Vagina (tissue), 2 donors: ENCODE measurements at places on chromosomes 4 and X. TPM values are rescaled to one million over a fixed set of nuclear protein-coding genes. Genes with fewer than 3 reads are reported as not detected.

DNA sequence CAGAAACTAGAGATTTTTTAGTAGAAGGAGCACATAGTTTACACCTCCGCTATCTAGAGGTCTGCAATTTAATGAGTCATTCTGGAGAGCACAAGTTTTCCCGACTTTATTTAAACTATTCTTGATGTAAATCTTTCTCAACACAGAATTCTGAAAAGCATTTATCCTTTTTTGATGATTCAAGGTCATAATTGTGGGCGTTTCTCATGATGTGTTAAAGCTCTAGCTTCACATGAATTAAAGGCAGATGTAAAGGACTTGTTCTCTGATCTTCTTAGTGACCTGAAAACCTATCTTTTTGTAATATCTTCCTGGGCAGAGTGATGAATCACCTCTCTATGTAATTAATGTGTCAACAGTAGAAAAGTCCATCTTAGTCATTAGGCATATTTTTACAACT lies 128.8 kb downstream of the COMMD8 start:
- no peak for DNase-seq
- no peaks in the 10 kb centered on the region for H3K4me1 ChIP-seq
- H3K27ac ChIP-seq, result no peak overlapping the region

- H3K27me3 ChIP-seq, result no peaks in the 10 kb centered on the region
- no peak overlapping the region for H3K4me3 ChIP-seq
- no peaks in the 10 kb centered on the region for H3K4me1 ChIP-seq
- DNase-seq, result no peak
- H3K27ac ChIP-seq, result no peak overlapping the region
- no peaks in the 10 kb centered on the region for H3K36me3 ChIP-seq
Measured at GRCh38 chr4:176034499-176034898, 31.1 kb upstream of the WDR17 start.

DNA sequence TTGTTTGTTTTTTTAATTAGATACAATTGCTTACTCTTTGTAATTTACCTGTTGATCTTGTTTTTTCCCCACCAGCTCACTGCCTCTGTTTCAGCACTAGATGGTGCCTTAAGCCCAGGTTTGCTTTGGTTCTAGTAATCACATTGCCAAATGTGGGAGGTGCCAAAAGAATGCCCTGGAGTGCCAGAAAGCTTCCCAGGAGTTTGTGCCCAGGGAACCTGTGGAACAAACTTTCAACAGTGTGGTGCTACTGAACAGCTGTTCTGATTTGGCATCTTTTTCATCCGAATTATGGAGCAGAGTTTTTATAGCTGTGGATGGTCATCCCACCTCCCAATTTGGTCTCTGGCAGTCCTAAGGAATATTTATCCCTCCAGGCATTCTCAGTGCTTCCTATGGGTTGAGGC lies 1000.7 kb downstream of the STIM2 start:
- H3K36me3 ChIP-seq, result no peaks in the 10 kb centered on the region
- H3K27ac ChIP-seq, result no peak overlapping the region
- no peak for DNase-seq
- no peaks in the 10 kb centered on the region for H3K27me3 ChIP-seq
- H3K4me3 ChIP-seq, result no peak overlapping the region
- H3K4me1 ChIP-seq, result no peaks in the 10 kb centered on the region

- H3K27me3 ChIP-seq, result no peaks in the 10 kb centered on the region
- no peak overlapping the region for H3K27ac ChIP-seq
- H3K4me3 ChIP-seq, result no peak overlapping the region
Measured at GRCh38 chr4:150007512-150007911, 70.7 kb upstream of the DCLK2 start.

- H3K27me3 ChIP-seq, result no peaks in the 10 kb centered on the region
- H3K27ac ChIP-seq, result no peak overlapping the region
- H3K4me3 ChIP-seq, result no peak overlapping the region
- H3K36me3 ChIP-seq, result no peaks in the 10 kb centered on the region
- H3K4me1 ChIP-seq, result no peaks in the 10 kb centered on the region
Measured at GRCh38 chr4:77903186-77903585, 40.6 kb downstream of the MRPL1 start.

GRCh38 chr4:40168070-40168469 lies 28.8 kb upstream of the RHOH start:
- no peak for DNase-seq
- no peaks in the 10 kb centered on the region for H3K36me3 ChIP-seq
- no peaks in the 10 kb centered on the region for H3K27me3 ChIP-seq
- H3K4me3 ChIP-seq, result no peak overlapping the region

DNA sequence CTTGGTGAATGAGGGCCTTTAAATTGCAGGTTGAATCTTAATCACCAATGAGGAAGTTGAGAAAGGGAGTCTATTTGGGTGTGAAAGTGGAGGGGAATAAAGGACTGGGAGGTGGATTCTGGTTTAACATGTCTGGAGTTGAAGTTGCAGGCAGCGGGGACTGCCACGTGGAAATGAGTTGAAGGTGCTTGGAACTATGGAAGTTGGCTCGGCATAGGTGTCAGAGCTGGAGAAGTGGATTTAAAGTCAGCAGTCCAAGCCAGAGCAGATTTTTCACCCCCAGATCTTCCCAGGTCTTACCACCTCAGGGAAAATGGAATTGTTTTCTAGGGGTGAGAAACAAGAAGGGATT lies 44.9 kb downstream of the TIGD4 start:
- no peaks in the 10 kb centered on the region for H3K4me1 ChIP-seq
- H3K36me3 ChIP-seq, result no peaks in the 10 kb centered on the region
- no peak overlapping the region for H3K4me3 ChIP-seq
- no peaks in the 10 kb centered on the region for H3K27me3 ChIP-seq
- no peak for DNase-seq

DNA sequence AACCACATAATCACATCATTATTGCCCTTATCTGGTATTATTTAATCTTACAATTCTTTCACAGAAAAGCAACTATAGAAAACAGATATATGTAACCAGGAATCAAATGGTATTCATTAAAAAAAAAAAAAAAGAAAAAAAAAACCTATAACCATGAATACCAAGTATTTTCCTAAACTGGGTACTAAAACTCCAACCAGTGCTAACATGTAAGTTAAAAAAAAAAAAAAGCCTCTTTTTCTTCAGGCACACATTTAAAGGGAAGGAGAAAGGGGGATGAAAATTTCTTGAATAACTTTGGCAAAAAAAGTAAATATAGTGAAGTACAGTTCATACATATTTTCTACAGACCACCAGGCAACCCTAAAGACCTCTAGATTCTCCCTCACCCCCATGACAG lies 2.1 kb downstream of the PPAT start:
- DNase-seq, result no peak
- no peak overlapping the region for H3K27ac ChIP-seq
- H3K27me3 ChIP-seq, result no peaks in the 10 kb centered on the region
- peaks cover 23% of the 10 kb centered on the region for H3K4me1 ChIP-seq
- no peak overlapping the region for H3K4me3 ChIP-seq
- no peaks in the 10 kb centered on the region for H3K36me3 ChIP-seq

- H3K4me3 ChIP-seq, result no peak overlapping the region
- H3K36me3 ChIP-seq, result no peaks in the 10 kb centered on the region
- H3K27me3 ChIP-seq, result no peaks in the 10 kb centered on the region
- DNase-seq, result no peak
- H3K4me1 ChIP-seq, result no peaks in the 10 kb centered on the region
Measured at GRCh38 chrX:105328773-105329172, 108.3 kb upstream of the TEX13A start.

DNA sequence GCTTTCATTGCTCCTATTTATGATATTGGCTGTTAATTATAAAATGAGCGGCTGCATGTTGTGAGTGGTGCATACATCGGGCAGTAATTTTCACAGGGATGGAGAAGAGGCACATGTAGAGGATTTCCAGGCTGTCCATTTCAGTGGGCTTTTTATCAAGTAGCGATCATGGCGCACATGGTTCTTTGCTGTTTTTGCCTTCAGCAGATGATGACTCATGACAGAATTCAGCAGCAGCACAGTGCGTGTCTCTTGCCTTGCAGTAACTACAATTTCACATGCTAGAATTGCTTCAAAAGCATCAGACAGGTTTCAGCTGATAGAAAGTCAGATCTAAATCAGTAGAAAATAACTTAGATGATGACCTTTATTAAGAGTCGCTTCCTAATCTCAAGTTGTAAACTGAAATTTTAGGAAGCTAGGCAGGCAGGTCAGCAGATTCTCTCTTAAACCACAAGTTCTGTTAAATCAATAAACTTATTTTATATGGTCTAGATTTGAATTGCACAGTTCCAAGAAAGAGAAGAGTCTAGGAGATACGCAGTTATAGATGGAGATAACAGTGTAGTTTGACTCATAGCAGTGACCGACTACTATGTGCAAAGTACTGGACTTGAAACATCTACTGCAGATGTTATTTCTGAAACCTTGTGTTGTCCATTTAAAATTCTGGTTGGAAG lies 35.8 kb downstream of the LRP2BP start:
- DNase-seq, result no peak
- no peak overlapping the region for H3K4me3 ChIP-seq
- no peaks in the 10 kb centered on the region for H3K4me1 ChIP-seq
- H3K27me3 ChIP-seq, result no peaks in the 10 kb centered on the region

DNA sequence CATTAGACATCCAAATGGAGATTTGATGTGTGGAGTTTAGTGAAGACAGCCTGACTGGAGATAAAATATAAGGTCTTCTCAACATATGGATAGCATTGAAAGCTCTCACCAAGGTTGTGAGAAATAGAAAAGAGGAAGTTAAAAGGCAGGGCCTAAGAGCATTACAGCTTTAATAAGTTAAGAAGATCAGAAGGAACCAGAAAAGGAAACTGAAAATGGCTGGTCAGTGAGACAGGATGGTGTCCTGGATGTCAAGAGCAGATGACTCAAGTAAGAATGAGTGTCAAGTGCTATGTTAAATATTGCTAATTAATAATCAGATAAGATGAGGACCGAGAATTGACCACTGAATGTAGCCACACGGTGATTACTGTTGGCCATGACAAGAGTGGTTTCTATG lies 642.9 kb downstream of the STPG2 start:
- no peaks in the 10 kb centered on the region for H3K27me3 ChIP-seq
- H3K27ac ChIP-seq, result no peak overlapping the region
- DNase-seq, result no peak
- no peaks in the 10 kb centered on the region for H3K4me1 ChIP-seq
- no peak overlapping the region for H3K4me3 ChIP-seq

Gene KLB
- 1.2 TPM for total RNA-seq

Gene MAGEA1
- total RNA-seq, result not detected

Gene SPANXN3
- total RNA-seq, result not detected

Gene CYSLTR1
- 0.98 TPM for total RNA-seq

Gene NOP14
- total RNA-seq, result 18.9 TPM
